ENCODE measurements at places on chromosomes 7 and 10. TPM values are rescaled to one million over a fixed set of nuclear protein-coding genes. Genes with fewer than 3 reads are reported as not detected.
A peak's percentile ranks its signal among the peaks of the same experiment; 100 is the strongest.

DNA sequence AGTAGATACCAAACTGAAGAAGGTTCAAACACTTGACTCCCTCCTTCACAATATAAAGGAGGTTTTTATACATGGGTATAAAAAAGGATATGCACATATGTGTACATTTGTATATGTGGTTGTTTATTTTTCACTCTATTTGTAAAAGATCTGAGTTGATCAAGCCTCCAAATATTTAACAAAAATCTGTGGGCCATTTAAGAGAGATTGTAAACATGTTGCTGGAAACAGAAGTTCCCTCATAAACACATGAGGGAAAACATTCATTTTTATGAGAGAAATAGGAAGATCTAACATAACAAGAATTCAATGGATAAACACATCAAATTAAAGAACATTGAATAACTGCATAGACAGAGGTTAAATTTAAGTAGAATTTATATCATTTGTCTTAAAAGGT, 81.7 kb downstream of the COL28A1 start:
- H3K4me1 ChIP-seq = no peaks in the 10 kb centered on the region
- no peaks in the 10 kb centered on the region for H3K27me3 ChIP-seq
- H3K4me3 ChIP-seq = no peak overlapping the region

DNA sequence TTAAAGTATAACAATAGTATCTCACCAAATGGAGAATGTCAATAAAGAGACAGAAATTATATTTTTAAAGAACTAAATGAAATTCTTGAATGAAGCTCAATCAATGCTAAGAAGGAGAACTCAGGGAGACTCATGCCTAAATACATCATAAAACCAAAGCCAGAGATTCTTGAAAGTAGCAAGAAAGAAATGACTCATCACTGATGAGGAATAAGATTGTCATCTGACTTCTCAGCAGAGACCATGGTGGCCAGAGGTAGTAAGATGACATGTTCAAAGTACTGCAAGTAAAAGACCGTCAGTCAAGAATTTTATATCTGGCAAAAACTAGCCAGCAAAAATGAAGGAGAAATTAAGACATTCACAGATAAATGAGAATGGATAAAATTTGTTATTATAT, 399.0 kb downstream of the GRID1 start:
- no peaks in the 10 kb centered on the region for H3K36me3 ChIP-seq
- H3K4me1 ChIP-seq = no peaks in the 10 kb centered on the region
- no peak overlapping the region for H3K27ac ChIP-seq
- H3K27me3 ChIP-seq = no peaks in the 10 kb centered on the region

The PIK3AP1 gene
- total RNA-seq = 6.7 TPM

GRCh38 chr7:25093268-25093826, 31.7 kb downstream of the CYCS start:
- no peaks in the 10 kb centered on the region for H3K27me3 ChIP-seq
- H3K4me3 ChIP-seq = no peak overlapping the region
- no peaks in the 10 kb centered on the region for H3K4me1 ChIP-seq
- H3K27ac ChIP-seq = no peak overlapping the region
- no peaks in the 10 kb centered on the region for H3K36me3 ChIP-seq
- DNase-seq = peak; percentile 62

- no peak overlapping the region for H3K27ac ChIP-seq
- H3K4me1 ChIP-seq = no peaks in the 10 kb centered on the region
- no peak for DNase-seq
- no peaks in the 10 kb centered on the region for H3K36me3 ChIP-seq
These were observed 35.6 kb upstream of the CNPY1 start for GRCh38 chr7:155581954-155582353.

The LRRD1 gene
- not detected for total RNA-seq

DNA sequence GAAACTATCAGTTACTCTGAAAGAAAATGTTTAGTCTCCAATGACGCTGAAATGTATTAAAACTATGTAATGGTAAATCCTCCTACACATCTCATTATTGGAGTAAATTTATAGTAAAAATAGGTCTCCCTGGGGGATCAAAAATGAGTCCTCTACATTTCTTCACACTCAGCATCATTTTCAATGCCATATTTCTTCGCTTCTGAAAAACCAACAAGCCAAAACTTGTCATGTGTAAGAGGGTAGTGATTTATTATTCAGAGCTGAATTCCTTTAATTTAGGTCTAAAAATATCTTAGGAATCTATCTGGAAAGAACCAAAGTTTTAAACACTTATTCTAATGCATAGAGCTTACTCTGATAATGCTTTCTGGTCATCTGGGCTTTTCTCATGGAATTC, 3.0 kb downstream of the PDK4 start:
- H3K27me3 ChIP-seq = no peaks in the 10 kb centered on the region
- no peak for DNase-seq
- H3K4me1 ChIP-seq = no peaks in the 10 kb centered on the region
- no peaks in the 10 kb centered on the region for H3K36me3 ChIP-seq

The IFIT5 gene
- 6.5 TPM for total RNA-seq

DNA sequence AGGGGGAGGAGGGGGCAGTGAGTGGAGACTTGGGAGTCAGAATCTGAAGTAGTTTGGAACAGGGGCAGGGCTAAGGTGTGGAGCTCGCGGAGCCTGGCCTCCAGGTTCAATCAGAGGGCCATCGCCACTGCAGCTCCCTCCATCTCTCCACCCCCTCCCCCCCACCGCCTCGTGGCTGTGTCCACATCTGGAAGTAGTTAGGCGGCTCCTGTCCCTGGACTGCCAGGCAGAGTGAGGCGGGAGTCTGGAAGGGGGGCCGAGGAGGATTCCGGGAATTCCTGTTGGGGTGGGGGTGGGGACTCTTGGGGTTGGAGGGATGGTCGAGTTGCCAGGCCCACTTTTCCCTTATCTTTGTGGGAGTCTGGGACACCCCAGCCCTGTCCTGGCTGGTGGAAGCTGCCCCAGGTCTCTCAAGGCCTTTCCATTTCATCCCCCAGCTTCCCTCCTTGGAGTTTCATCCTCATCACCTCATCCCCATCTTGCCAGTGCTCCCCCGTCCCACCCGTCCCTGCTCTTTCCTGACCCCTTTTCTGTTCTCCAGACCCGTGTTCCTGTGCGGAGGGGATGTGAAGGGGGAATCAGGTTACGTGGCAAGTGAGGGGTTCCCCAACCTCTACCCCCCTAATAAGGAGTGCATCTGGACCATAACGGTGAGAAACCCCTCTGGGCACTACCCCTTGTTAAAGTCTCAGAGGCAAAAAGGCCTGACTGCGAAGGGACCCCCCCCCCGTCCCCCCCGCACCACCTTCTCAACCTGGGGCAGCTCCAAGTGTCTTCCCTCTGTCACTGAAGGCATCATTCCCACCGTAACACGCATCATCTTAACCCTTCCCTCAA, 944 bp downstream of the PCOLCE start:
- peak overlapping the region; percentile 75 for H3K27ac ChIP-seq
- H3K4me3 ChIP-seq = peak overlapping the region; percentile 55
- H3K4me1 ChIP-seq = peaks cover 18% of the 10 kb centered on the region
- H3K27me3 ChIP-seq = no peaks in the 10 kb centered on the region

DNA sequence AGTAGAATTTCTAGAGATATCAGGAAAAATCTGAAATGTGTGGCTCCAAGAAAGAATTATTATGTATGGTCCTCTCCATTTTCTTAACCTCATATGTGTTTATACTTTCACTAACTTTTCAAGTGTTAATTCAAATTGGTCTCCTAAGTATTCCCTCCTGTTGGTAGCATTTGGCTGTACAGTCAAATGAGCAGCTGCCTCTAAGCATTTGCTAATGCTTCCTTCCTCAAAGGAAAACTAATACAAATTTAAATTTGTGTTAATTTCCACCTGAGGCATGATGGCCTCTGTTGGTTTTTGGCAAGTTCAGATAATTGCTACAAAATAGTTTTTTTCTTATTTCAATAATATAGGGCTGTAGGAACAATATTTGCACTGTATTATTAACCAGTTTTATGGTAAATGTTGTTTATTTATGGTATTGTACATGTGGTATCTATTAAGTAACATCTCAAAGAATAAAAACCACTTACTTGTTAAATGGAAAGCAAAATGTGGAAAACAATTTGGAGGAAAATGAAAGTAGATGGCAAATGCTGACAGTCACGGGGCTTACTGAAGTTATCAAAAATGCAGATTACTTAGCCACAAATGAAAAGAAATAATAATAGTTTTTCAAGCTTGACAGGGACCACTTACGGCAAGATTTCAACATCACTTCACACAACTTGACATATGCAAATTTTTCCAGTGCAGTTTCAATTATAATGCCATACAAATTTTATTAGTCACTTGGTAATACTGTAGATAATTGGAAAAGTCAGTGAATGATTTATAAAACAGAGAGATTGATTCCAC, 299.3 kb upstream of the MEOX2 start:
- no peaks in the 10 kb centered on the region for H3K4me1 ChIP-seq
- no peak for DNase-seq
- H3K36me3 ChIP-seq = no peaks in the 10 kb centered on the region
- H3K27ac ChIP-seq = no peak overlapping the region
- H3K4me3 ChIP-seq = no peak overlapping the region

GRCh38 chr10:93073539-93074146, at the start of gene CYP26A1:
Gene CYP26A1, plus strand, starts transcription at chr10:93073893. Its CDS starts 42 bp downstream, at chr10:93073935.
- peak within 1 kb of the TSS; percentile 79 for H3K27ac ChIP-seq
- peak within 1 kb of the TSS; percentile 26 for H3K4me3 ChIP-seq
- peaks cover 21% of the 10 kb centered on the region for H3K27me3 ChIP-seq

DNA sequence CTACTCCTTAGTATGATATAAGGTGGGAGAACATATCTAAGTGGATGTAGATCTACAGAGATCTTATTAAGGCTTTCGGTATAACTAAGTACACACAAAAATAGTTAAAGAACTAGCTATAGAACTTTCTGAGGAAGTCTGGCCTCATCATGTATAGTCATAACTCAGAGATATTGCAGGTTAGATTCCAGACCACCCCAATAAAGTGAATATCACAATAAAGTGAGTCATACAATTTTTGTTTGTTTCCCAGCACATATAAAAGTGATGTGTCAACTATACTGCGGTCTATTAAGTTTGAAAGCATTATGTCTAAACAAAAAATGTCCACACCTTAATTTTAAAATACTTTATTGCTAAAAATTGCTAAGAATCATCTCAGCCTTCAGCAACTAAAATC, 24.7 kb upstream of the SEMA3A start:
- H3K27ac ChIP-seq = no peak overlapping the region
- H3K36me3 ChIP-seq = no peaks in the 10 kb centered on the region
- DNase-seq = no peak

The ACTL6B gene
- not detected for total RNA-seq

GRCh38 chr7:1421020-1421790, 38.1 kb downstream of the MICALL2 start:
- H3K36me3 ChIP-seq = no peaks in the 10 kb centered on the region
- H3K27me3 ChIP-seq = no peaks in the 10 kb centered on the region
- H3K4me1 ChIP-seq = peaks cover 14% of the 10 kb centered on the region
- no peak for DNase-seq

DNA sequence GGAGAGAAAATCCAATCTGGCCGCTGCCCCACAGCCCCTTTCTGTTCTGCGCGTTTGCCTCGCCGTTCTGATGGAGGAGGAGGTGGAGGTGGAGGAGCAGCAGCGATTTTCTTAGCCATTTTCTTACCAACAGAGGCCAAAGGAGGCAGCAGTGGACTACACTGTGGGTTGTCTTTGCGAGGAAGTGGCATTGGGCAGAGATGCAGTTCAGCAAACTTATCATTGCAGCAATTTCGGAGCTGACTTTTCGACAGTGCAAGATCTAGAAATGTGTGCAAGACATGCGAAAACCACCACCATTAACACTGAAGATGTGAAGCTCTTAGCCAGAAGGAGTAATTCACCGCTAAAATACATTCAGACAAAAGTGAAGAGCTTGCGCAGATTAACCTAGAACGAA, 1.9 kb upstream of the ARL4A start:
- H3K27ac ChIP-seq = peak overlapping the region; percentile 97
- peaks cover 7% of the 10 kb centered on the region for H3K4me1 ChIP-seq
- H3K27me3 ChIP-seq = no peaks in the 10 kb centered on the region
- DNase-seq = no peak
- H3K4me3 ChIP-seq = no peak overlapping the region
- no peaks in the 10 kb centered on the region for H3K36me3 ChIP-seq

GRCh38 chr10:72248468-72249151, 25.1 kb upstream of the DDIT4 start:
- peak overlapping the region; percentile 47 for H3K27ac ChIP-seq
- H3K36me3 ChIP-seq = no peaks in the 10 kb centered on the region
- peak overlapping the region; percentile 55 for H3K4me3 ChIP-seq
- DNase-seq = peak; percentile 80

DNA sequence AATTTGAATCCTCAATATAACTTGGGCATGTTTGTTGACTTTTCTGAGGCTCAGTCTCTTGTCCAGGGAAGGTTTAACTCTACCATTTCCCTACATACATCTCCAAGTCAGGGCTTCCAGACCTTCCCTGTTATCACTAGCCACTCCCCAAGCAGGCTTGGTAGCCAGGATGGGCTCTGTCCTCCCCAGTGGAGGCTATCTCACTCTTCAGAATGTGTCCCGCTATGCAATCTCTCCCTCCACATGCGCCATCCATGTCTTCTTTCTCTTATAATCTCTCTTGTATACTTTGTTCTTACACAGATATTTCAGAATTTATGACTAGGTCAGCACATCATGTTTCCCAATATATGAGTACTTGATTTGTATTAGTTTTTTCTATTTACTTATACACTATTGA, 310.4 kb downstream of the HGF start:
- no peaks in the 10 kb centered on the region for H3K27me3 ChIP-seq
- H3K4me3 ChIP-seq = no peak overlapping the region
- H3K36me3 ChIP-seq = no peaks in the 10 kb centered on the region
- no peak for DNase-seq
- H3K4me1 ChIP-seq = no peaks in the 10 kb centered on the region

GRCh38 chr10:65751896-65752295, 1173.9 kb upstream of the LRRTM3 start:
- H3K27ac ChIP-seq = no peak overlapping the region
- no peaks in the 10 kb centered on the region for H3K36me3 ChIP-seq
- no peaks in the 10 kb centered on the region for H3K4me1 ChIP-seq
- H3K27me3 ChIP-seq = no peaks in the 10 kb centered on the region

The CCL26 gene
- not detected for total RNA-seq

The LBX1 gene
- total RNA-seq = not detected

- no peaks in the 10 kb centered on the region for H3K36me3 ChIP-seq
- H3K4me3 ChIP-seq = no peak overlapping the region
- no peaks in the 10 kb centered on the region for H3K4me1 ChIP-seq
- DNase-seq = no peak
These were observed 75.2 kb downstream of the TNS3 start for GRCh38 chr7:47506382-47507339.

The CPXM2 gene
- total RNA-seq = not detected

GRCh38 chr7:12719141-12719919, 31.9 kb downstream of the ARL4A start:
- H3K4me1 ChIP-seq = peaks cover 4% of the 10 kb centered on the region
- no peaks in the 10 kb centered on the region for H3K27me3 ChIP-seq
- H3K4me3 ChIP-seq = no peak overlapping the region
- H3K36me3 ChIP-seq = no peaks in the 10 kb centered on the region

DNA sequence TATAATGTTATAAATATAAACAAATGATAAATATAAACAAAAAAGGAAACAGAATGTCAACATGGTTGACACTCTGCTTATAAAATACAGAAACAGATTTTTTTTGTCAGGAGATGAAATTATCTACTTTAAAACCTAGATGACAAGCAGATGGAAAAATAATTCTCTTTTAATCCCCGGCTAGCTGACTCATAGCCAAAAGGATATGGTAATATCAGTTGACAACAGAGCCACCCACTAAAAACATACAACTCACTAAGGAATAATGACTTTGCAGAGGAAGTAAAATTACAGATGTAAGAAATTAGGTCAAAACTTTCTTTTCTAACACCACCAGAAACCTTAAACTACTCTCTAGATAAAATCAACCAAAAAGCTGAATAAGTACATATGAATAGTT, 131.1 kb upstream of the ABCB5 start:
- no peak for DNase-seq
- H3K4me3 ChIP-seq = no peak overlapping the region
- H3K4me1 ChIP-seq = no peaks in the 10 kb centered on the region
- H3K27me3 ChIP-seq = no peaks in the 10 kb centered on the region
- H3K36me3 ChIP-seq = no peaks in the 10 kb centered on the region
- no peak overlapping the region for H3K27ac ChIP-seq
